T-helper 2 cell treated with Interferon-gamma antibody and Interleukin-4, amounts not matched to agents 5 μg/mL and 100 μg/mL, for 36 hours (primary cell): ENCODE measurements at places on chromosomes 5 and 9.
A peak's percentile ranks its signal among the peaks of the same experiment; 100 is the strongest.

DNA sequence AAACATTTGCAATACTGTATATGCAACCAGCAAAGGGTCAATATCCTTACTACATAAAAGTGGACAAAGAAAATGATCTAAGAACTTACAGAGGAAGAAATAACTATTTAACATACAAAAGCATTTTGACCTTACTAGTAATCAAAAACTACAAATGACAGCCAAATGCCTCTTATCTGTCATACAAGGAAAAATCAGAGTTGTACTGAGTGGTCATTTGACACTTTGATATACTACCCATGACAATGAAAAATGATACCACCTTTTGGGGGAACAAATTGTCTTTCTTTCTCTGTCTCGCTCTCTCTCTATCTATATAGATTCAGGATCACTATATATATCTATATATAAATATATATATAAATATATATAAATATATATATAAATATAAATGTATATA is 50.4 kb upstream of the ZSWIM6 start:
- DNase-seq: no peak

- no peak for DNase-seq
Observed at GRCh38 chr9:16915126-16915831, 44.8 kb upstream of the BNC2 start.

GRCh38 chr5:72177538-72177937 is 70.3 kb downstream of the MAP1B start:
- DNase-seq: no peak

DNA sequence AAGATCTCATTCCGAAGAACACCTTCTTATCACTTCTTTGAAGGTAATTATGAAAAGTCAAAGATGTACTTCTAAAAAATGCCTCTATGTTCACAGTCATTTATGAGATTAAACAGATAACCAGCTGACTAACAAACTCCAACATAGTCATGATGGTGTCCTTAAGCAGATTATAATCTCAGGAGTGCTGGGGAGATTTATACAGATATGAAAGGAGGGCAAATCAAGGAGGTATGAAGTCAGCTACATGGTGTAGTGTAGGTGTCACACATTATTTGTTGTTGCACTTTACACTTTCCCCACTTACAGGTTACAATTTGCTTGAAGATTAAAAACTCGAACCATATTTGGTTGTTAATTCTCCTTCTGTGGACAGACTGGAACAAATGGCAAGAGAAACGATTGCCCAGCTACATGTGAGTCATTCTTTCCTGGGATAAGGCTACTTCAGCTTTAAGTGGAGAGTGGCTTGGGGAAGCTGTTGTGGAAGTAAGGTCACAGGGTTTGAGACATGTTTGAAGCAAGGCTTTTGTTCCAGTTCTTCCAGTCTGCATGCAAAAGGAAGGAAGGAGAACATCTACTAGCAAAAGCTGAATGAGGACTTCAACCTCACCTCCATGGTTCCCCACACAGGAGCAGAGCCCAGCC is 320.1 kb downstream of the ADGRV1 start:
- DNase-seq: no peak

DNA sequence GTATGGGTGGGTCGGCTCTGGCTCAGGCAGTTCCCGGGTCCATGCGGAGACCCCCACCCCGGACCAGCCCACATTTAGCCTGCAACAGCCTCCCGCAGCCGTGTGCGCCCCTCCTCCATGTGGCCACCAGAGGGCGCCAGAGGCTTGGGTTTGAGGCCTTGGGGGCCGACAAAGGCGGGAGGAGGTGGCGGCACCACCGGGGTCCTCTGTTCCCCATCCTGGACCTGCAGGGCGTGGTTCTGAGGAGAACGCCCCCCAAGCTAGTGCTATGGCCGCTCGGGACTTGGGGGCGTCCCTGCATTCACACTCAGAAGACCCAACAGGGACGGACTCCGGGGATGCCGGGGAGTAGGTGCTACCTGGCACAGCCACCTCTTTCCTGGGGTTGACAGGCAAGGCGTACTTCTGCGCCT is 16.5 kb downstream of the ASS1 start:
- peak; percentile 41 for DNase-seq
